T-helper 2 cell (primary cell): ENCODE measurements at places on chromosomes 13 and 19.

GRCh38 chr19:47380559-47380958 is 31.4 kb downstream of the DHX34 start:
- no peak for DNase-seq

- peak; percentile 59 for DNase-seq
Observed at GRCh38 chr19:38877781-38878574, at the start of gene RINL. TSS of gene RINL (minus strand) at chr19:38878275. CDS start at chr19:38876742, 1,533 bp downstream.

GRCh38 chr13:74274916-74275315 is 140.7 kb upstream of the KLF12 start:
- DNase-seq, result no peak

DNA sequence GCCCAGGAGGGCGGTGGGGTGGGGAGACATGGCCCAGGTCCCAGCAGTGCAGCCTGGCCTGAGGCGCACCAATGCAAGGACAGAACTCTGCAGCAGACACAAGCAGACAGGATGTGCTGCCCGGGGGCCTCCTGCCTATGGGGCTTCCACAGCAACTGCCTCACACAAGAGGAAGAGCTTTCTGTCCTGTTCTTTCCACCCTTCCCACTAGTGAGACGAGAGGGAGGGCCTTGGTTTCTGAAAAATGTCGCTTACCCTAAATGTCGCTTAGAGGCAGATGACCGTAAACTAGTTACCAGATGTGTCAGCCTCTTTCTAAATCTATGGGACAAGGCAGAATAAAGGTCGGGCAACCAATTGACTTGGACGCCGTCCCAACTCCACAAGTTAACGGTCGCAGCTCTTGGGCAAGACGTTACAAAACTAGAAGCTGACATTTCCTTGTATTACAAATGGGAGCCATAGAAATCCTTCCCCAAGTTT is at the start of gene LAIR1:
Gene LAIR1 (minus strand): TSS at position 157 of the 483 bp plus-strand sequence. CDS start 127 bp downstream, at position 30.
- DNase-seq, result peak; percentile 50

- no peak for DNase-seq
Observed at GRCh38 chr13:103531278-103531677, 465.1 kb upstream of the SLC10A2 start.

GRCh38 chr19:5632657-5633056 is 9.8 kb downstream of the SAFB start:
- no peak for DNase-seq

DNA sequence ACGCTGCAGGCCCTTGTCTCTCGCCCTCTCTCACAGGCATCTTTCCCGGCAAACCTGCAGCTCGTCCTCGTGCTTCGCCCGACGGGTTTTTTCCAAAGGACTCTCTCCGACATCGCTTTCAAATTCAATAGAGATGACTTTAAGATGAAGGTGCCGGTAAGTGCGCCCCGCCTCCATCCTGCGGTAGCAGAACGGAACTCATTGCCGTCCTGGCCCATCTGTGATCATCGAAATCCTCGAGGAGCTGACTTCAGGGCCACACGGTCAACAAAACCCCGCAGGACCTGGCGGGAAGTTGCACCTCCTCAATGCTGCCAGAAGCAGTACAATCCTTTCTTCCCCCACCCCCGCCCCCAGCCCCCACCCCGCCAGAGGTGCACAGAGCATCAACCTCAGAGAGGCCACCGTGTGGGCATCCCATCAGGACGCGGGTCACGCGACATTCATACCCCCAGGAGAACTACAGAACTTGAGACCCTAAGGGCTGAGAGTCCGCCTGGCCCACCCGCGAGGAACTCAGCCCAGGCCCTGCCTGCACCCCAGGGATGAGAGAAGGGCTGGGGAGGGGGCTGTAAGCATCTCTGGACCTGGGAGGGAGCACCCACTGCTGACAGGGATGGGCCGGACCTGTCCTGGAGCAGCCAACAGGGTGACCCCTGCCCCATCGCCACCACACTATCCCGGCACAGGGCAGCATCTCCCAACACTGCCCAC is 44.9 kb upstream of the F7 start:
- no peak for DNase-seq

GRCh38 chr13:90185734-90186133 is 1161.8 kb upstream of the MIR17HG start:
- no peak for DNase-seq

- DNase-seq, result no peak
Observed at GRCh38 chr19:36009633-36010379, 1.2 kb upstream of the SYNE4 start.

GRCh38 chr19:38597075-38597474 is 20.7 kb downstream of the MAP4K1 start:
- DNase-seq, result no peak

- DNase-seq, result no peak
Observed at GRCh38 chr19:36009220-36009619, 607 bp upstream of the SYNE4 start.

- DNase-seq, result no peak
Observed at GRCh38 chr13:113763961-113764792, 5.2 kb downstream of the TMEM255B start.

- no peak for DNase-seq
Observed at GRCh38 chr19:42555801-42556200, 27.5 kb upstream of the CEACAM1 start.

DNA sequence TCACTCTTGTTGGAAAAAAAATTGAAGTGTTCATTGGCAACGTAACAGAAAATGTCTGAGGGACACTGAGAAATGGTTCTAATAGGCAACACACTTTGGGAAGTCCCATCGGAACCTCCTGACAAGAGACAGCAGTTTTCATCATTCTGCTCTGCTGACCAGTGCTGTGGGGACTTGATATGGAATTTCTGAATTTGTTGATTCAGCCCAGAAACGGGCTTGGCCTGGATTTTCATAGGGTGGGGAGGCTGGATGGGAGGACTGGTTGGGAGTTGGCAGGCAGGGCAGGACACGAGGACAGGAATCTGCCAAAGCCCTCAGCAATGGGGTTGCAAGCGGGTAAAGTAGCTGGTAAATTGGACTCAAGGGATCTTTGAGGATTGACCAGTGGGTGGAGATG is 96.5 kb downstream of the DCT start:
- no peak for DNase-seq
